AG10803 (cell line): ENCODE measurements at places on chromosomes 2 and 18.

- DNase-seq: no peak
Observed at GRCh38 chr2:63741884-63742579, 99.7 kb upstream of the UGP2 start.

GRCh38 chr2:169072163-169072925 lies 3.0 kb downstream of the DHRS9 start:
- DNase-seq: no peak

DNA sequence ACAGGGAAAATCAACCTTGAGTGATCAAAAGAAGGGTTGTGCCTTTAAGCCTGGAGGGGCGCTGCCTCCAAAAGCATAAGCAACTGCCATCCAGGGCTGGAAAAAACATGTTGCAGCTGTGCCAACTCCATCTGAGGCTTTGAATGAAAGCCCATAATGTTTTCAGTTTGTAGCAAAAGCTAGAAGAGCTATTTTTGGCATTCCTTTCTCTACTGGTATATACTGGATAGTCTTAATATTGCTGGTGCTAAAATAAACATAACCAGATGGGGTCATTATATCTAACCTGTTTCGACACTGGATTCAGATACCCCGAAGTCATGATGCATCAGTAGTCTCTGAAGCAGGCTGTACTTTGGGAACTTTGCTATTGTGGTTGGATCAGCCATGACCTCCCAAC lies 25.1 kb downstream of the ANXA4 start:
- peak; percentile 92 for DNase-seq

DNA sequence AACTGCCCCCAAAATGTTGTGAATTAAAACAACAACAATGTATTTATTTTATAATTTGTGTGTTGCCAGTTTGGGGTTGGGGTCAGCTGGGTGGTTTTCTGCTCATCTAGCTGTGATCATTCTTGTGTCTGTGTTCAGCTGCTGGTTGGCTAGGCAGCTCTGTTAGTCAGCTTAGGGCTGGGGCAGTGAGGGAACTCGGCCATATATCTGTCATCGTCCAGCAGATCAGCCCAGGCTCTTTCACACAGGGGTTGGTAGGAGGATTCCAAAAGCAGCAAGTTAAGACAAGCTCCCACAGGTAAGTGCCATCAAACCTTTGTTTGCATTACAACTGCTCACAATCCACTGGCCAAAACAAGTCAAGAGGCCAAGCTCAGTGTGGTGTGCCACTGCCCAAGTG lies 121.5 kb downstream of the LPIN1 start:
- DNase-seq: no peak

- DNase-seq: no peak
Observed at GRCh38 chr2:157940024-157940423, 63.9 kb upstream of the ACVR1 start.

DNA sequence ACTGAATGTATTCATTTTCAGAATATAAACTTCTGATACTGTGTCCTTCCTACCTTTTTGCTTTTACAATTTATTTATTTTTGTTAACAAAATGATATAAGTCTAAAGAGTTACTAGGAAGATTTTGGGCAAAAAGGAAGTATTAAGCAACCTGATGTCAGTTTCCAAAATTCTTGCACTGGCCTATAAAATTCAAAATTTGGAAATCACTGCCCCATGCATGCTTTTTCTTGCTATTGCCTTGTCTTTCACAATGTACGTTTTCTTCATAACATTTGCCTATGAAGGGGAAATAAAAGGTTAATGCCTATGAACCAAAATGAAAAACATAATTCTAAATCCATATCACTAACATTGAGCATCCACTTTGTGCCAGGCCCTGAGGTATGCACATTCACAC lies 40.1 kb upstream of the EHBP1 start:
- peak; percentile 52 for DNase-seq

GRCh38 chr18:53489266-53489665 lies 735.2 kb downstream of the MBD2 start:
- no peak for DNase-seq

- peak; percentile 76 for DNase-seq
Observed at GRCh38 chr2:201257956-201258665, 2.2 kb upstream of the CASP8 start.

- no peak for DNase-seq
Observed at GRCh38 chr2:34787341-34787740, 1188.2 kb upstream of the FAM98A start.

- DNase-seq: no peak
Observed at GRCh38 chr2:223088866-223089265, 36.9 kb downstream of the KCNE4 start.

- DNase-seq: no peak
Observed at GRCh38 chr2:39265315-39265714, 21.5 kb upstream of the CDKL4 start.

DNA sequence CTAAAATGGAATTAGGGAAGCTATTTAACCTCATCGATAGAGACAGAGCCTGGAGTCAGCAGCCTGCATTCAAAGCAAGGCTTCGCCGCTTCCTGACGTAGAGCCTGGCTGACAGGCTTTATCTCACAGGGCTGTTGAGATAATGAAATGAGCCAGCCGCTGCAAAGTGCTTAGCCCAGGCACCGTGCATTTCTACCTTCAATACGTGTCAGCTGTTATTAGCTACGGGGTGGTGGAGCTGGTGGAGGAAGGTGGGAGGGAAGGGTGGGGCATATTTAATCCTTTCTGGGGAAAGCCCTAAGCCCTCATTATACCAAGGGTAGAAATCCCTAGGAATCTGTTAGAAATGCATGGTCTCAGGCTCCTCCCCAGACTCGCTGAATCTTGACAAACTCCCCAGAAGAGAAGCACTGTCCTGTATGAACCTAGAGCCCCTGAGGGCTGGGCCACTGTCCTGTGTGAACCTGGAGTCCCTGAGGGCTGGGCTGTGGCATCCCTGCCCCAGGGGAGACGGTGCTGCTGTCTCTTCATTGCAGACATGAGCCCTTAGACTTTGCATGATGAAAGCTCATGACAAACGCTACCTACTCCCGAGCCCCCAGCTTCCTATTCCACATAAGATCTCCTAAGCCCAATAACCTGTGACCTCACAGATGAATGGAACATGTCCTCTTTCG lies 72.4 kb downstream of the ALPK2 start:
- no peak for DNase-seq

DNA sequence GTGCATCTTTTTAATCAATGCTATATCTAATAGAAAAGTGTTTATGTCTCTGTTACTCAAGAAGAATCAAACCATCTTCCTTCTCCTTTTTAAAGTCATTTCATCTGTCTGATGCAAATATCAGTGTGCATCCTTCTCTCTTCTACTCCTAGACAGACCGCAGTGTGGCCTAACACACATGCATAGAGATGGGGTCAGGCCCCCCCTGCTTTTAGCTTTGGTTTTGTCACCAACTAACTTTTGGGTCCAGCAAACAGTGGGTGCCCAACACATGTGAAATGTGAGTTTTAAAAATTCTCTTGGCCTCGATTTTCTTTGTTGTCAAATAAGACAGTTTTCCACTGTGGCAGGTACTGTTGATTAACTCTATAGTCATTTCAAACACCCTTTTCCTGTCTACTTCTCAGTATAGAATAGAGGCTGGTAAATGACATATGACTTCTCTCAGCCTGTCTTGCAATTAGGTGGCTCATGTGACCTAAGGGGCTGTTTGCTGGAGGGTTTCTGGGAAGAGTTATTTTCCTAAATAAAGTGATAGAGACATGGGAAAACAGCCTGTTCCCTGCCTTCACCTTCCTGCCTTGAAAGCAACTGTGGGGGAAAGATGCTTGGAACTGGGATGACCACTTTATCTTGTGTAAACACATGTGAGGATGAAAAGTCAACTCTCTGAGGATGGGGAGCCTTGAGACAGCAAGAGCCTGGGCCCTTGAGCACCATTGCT lies 65.7 kb upstream of the DARS1 start:
- DNase-seq: no peak

DNA sequence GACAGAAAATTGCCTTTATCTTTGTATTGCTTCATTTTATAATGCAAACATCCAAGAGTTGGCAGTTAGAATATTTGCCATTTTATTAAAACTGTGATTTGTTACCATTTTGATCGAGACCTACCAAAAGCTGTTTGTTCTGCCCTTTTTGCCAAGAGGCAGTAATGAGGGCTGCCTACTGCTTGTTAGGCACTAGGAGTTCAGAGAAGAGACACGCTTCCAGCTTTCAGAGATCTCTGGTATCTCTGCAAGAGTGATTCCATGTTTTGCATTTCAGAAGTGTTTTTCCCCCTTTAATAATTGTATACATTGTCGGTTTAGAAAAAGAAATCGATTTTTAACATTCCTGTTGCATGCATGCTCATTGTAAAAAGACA lies 628 bp downstream of the MRPL30 start:
- DNase-seq: peak; percentile 5

DNA sequence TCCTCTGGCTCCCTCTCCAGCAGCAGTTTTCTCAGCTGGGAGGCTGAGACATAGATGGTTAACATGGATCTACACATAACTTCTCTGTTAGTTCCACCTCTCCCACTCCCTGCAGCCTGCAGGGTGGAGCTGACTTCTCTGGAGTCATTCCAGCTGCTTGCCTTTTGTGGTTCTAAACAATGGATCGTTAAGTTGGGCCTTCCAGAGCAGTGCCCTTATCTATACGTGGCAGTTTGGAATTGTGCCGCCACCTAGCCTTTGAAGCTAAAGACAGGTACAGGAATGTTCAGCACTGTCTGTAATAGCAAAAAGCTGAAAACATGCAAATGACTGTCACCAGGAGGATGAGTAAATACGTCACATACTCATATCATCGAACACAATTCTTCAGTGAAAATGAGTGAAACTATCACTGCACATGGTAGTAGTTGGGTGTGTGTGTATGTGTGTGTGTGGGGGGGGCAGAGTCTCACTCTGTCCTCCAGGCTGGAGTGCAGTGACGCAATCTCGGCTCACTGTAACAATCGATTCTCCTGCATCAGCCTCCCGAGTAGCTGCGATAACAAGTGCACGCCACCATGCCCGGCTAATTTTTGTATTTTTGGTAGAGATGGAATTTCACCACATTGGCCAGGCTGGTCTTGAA lies 50.3 kb downstream of the SH2D6 start:
- peak; percentile 51 for DNase-seq
